ENCODE measurements at places on chromosomes 12 and 14.
A peak's percentile ranks its signal among the peaks of the same experiment; 100 is the strongest.

GRCh38 chr12:47576289-47576945 is 129.4 kb downstream of the RPAP3 start:
- peak; percentile 48 for DNase-seq

DNA sequence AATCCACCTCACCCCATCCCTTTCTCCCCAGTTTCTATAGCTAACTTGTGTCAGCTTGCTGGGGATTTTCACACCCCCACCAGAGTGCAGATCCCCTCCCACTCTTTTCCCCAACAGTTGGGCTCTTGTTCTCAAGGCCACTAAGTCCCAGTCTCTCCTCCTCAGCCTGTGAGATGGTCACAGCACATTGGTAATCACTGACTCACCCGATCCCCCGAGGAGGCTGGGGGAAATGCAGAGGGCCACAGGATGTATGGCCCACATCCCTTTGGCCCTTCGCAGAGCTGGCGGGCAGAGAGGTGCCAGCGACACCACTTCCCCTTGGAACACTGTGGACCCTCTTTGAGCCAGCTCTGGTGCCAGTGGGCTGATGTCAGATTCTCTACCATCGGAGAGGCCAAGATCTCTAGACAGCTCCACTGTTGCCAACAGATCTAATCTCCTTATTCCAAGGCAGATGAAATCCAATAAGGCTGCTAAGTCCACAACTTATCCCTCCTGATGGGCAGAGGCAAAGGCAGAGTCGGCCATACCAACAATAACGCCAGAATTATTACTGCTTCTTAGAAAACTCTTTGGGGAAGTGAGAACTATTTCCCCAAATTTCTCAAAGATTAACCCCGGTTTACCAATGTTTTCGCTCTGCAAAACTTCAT is 1.6 kb downstream of the FMNL3 start:
- DNase-seq: peak; percentile 80

GRCh38 chr12:17333287-17333686 is 727.3 kb upstream of the LMO3 start:
- no peak for DNase-seq

DNA sequence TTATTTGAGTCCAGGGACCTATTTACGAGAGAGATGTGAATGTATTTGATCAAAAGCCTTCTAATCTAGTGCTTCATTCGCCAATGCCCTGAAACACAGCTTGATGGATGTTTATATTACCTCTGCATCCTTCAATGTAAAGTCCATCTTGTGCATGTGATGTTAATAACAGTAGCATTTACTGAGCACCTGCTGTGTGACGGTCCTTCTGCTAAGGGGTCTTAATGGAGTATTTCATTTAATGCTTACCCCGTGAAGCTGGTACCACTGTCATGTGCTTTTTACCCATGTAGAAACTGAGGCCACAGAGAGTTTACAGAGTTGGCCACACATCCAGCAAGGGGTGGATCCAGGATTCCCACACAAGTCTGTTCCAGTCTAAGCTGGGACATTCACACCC is 237.3 kb downstream of the ADGRD1 start:
- DNase-seq: no peak

DNA sequence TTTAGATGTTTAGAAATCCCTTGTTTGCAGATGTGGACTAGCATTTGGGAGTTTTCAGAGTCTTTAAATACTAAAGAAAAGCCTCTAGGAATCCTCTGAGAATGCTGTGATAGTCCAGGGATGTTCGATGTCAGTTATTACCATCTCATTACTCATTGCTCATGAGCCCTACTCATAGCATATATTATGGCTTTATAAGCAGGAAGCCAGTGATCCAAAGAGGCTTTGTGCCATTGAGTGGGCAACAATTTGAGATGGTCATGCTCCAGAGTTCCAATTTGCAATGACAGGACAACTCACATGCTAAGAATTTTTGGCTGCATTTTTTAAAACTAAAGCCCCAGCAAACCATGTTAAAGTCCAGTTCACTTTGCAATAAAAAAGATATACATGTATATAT is 163.0 kb downstream of the OTOGL start:
- no peak for DNase-seq

DNA sequence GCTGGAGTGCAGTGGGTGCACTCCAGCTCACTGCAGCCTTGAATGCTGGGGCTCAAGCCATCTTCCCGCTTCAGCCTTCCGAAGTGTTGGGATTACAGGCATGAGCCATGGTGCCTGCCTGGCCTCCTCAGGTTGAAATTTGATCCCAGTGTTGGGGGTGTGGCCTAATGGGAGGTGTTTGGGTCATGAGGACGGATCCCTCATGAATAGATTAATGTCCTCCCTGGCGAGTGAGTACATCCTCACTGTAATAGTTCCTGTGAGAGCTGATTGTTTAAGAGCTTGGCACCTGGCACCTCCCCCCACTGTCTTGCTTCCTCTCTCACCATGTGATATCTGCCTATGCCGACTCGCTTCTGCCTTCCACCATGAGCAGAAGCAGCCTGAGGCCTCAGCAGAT is 84.7 kb downstream of the TSPAN9 start:
- no peak for DNase-seq

GRCh38 chr14:86299994-86300393 is 770.0 kb downstream of the FLRT2 start:
- DNase-seq: no peak

GRCh38 chr12:92436856-92437255 is 265.9 kb upstream of the PLEKHG7 start:
- no peak for DNase-seq

- DNase-seq: no peak
These were observed 23.0 kb upstream of the PRKAB1 start for GRCh38 chr12:119644930-119645329.

GRCh38 chr14:102323102-102323501 is 3.6 kb downstream of the ZNF839 start:
- DNase-seq: peak; percentile 78

GRCh38 chr12:67509666-67510386 is 138.7 kb upstream of the DYRK2 start:
- no peak for DNase-seq

DNA sequence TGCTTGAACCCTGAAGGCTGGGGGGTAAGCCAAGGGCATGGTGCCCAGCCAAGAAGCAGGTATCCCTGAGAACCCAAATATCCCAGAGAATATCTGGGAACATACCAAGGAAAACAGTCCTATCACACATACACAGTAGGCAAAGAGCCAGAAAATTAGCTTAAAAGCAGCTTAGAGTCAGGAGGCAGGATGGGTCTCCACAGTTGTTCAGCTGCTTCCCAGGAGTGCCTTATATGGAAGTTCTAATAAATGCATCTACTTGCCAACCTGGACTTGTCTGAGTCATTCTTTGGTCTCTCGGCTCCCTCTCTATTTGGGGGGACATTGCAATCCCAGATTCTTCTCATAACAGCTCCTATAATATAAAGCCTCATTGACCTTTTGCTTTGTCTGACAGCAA is 9.0 kb upstream of the GPR135 start:
- DNase-seq: no peak

GRCh38 chr12:46371718-46372543 is 642 bp downstream of the SLC38A2 start:
- DNase-seq: peak; percentile 51

DNA sequence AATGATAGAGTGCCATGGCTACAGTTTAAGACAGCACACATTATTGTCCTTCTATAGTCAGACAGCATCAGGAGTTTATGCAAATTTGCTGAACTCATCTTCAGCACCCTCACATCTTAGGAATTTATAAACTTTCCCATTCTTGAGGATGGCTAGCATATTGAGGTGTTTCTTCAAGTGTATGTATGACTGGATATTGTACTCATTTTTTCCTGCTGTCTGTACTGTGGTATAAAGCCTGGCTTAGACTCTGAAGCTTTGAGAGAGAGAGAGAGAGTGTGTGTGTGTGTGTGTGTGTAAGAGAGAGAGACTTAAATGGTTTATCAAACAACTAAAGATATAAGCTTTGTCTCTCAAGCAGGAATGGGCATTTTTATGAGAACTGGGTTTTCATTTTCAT is 161.6 kb downstream of the PIK3C2G start:
- DNase-seq: no peak

GRCh38 chr14:95486875-95487668 is 29.4 kb downstream of the SYNE3 start:
- DNase-seq: no peak

- no peak for DNase-seq
These were observed 43.9 kb upstream of the AMN1 start for GRCh38 chr12:31772685-31773222.

DNA sequence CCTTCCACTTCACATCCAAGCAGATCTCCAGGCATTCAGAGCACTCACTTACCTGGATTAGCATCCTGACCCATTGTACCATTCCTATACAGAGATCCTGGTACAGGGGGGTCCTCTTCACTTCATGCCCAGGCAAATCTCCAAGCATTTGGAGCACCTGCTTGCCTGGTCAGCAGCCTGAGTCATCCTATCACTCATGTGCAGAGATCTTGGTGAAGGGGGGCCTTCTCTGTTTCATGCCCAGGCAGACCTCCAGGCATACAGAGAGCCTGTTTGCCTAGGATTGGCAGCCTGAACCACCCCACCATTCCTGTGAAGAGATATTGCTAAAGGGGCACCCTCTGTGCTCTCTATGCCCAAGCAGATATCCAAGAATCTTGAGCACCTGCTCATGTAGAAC is 111.1 kb upstream of the CCDC175 start:
- DNase-seq: no peak

- DNase-seq: peak; percentile 56
These were observed 122.1 kb downstream of the PRKD1 start for GRCh38 chr14:29805415-29806123.

DNA sequence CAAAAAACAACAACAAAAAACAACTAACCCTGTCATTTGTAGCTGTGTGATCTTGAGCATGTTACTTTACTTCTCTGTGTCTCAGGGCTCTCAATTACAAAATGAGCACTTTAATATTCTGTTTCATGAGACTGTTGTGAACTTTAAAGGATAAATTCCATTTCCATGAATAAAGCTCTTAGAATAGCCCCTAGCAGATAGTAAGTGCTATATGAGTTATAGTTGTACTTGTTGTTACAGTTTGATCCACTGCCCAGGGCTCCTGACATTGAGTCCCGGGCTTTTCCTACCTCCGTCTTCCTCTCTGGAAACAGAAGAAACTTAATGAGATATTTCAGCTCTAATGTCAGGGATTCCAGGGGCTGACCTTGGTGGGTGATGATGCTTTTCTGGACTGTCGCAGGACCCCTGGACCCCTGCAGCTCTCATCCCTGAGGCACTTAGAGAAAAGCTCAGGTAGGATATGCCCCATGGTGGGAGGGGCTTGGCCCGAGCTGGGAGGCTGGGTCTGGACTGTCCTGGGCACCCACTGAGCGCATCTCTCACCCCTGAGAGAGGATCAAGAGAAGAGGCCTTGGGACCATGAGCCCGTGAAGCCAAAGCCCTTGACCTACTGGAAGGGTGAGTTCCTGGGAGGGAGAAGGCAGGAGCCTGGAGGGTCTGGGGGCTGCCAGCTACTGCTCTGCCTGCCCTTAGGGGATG is 5.1 kb downstream of the P3H3 start:
- no peak for DNase-seq

- DNase-seq: no peak
These were observed 38.6 kb upstream of the DBX2 start for GRCh38 chr12:45089411-45090075.

- DNase-seq: no peak
These were observed 7.4 kb downstream of the CLEC14A start for GRCh38 chr14:38248321-38249028.

GRCh38 chr12:123621101-123621500 is 12.4 kb downstream of the EIF2B1 start:
- no peak for DNase-seq

Measured in testis (tissue), 5 donors.